ENCODE measurements at places on chromosomes 6 and 20.
A peak's percentile ranks its signal among the peaks of the same experiment; 100 is the strongest.

GRCh38 chr6:4463236-4463635, 313.0 kb upstream of the CDYL start:
- no peak for DNase-seq

DNA sequence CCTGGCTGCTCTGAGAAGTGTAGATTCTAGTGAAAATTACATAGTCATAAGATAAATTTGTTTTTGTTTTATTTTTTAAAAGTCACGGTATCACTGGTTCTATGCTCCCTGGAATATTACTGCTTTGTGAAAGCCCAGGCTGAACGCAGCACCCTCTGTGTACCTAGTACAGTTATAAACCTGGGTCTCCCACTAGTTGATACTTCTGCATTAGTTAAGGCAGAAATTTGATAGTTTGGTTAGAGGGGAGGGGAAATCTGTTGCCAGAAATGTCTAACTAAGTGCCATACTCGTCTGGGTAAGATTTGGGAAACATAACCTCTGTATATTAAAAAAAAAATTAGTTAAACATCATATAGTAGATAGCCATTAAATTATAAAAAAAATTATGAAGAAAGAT, 110.6 kb upstream of the TRAF3IP2 start:
- DNase-seq: no peak

- DNase-seq: no peak
Measured at GRCh38 chr6:6869094-6869493, 238.7 kb upstream of the RREB1 start.

DNA sequence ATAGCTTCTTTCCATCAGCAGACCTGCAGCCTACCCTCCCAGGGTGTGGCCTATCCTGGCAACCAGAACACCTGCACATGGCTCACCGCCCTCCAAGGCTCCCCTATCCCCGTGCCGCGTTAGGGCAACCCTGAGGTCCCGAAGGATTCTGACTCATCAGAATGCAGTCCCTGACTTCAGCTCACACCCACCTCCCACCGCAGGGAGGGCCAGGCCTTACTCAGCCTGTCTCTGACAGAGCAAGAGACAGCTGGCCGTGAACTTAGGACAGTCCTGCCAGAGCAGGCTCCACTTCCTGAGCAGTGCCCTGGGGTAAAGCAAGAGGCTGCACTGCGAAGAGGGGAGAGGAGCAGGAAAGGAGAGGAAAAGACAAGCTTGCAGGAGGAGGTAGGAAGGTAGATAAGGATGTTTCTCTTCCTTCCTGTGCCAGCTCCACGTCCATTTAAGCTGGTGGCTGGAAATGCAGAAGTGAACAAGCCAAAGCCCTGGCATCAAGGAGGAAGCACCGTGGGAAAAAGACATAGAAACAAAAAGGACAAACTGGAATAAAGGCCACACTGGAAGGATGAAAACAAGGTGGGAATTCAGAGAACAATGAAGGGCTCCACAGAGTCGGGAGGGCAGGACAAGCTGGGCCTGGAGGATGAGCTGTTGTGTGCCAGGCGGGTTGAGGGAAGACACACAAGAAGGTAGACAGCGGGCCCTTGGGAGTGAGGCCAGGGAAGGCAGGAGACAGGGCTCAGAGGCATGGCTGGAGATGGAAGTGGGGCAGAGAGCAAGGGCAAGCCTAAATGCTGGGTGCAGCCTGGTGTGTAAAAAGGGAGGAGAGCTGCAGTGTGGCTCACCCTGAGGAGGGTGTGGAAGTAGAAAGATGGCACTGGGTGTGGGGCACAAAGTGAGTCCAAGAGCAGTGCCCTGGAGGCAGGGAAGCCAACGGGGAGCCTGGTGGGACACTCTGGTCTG, 102.7 kb downstream of the SLC23A2 start:
- DNase-seq: no peak

GRCh38 chr20:56157530-56158203, 90.9 kb upstream of the MC3R start:
- DNase-seq: no peak

GRCh38 chr6:10552270-10552810, 31.2 kb downstream of the GCNT2 start:
- no peak for DNase-seq

DNA sequence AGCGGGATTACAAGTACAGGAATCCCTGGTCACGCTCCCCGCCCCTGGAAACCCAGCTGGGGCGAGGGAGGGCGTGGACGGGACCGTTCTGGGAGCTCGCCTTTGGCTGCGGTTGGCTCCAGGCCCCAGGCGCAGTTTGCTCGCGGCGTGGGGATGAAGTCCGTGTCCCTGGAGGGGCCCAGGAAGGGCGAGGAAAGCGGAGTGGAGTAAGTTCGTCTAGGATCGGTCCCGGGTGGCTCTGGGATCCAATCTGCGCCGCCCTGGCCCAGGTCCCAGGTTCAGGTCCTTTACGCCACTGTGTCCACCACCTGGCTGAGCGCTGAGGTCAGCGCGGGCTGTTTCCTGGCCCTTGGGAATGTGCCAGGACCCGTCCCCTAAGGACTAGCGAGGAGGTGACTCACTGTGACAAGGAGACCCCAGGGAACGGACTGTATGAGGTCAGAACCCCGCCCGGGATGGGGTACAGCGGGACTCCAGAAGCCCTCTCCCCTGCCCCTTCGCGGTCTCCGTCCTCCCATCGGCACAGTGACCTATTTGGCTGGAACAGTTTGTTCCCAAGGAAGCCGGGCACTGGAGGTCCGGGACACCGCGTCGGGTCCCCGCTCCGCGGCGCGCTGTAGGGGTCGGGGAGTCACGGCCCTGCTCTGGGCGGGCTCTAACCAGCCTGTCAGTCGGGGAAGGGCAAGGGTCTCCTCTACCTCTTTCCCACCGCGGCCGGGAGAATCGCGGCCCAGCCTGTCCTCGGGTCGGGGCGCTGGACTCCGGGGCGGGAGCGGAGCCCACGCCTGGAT, 724 bp downstream of the CDKN1A start:
- DNase-seq: no peak

DNA sequence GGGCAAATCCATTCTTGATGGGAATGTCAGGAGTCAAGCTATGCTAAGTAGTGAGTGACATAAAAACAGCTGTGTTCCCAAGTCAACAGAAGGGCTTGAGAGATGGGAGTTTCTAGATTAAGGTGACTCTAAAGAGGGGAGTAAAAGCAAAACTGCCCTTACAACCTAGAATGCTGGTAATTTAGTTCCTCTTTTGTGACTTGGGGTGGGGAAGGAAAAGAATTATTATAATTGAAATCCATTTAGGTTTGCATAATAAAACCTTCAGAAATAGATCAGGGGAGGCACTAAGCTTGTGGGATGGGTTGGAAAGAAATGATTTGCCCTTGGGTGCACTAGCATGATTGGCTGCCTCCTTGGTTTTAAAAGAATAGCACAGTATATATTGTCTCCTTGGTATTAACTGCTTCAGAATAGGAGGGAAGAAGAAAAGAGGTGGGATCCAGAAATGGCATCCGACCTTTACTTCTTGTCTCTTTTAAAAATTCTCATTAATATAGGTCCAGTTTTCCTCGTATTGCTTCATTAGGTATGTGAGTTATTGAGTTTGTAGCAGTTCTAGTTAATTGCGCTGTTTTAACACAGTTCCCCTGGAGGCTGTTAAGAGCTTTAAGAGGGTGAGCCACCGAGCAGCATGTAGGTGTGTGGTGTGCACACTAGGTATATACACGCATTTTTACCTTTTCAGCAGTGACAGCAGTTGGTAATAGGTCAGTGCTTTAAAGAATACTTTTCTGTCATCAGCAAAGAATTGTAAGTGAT, 95.3 kb upstream of the VSTM2L start:
- DNase-seq: no peak

- DNase-seq: no peak
Measured at GRCh38 chr6:135182071-135183001, 1.2 kb downstream of the MYB start.

DNA sequence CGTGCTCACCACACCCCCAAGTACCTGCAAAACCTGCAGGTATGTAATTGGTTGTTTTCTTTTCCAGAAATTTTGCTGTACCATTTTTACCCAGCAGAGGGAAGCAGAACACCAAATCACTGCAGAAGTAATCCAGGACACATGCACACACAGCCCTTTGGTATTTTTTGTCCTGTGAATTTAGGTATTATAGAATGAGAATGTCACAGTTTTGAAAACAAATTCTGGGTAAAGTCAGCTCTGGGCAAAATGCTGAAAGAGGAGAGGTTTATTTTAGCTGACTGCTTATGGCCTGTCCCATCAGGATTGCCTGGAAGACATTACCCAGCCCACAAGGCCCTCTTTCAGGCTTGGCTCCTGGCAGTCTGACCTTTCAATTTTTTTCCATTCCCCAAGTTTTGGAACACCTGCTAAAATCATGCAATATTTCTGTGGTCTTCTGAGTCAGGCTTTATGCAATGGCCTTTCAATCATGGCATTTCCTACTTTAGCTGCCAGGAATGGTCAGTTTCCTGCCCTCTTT, 3.5 kb upstream of the EFHC1 start:
- peak; percentile 38 for DNase-seq

GRCh38 chr6:150756173-150756572, 109.3 kb upstream of the MTHFD1L start:
- DNase-seq: no peak

DNA sequence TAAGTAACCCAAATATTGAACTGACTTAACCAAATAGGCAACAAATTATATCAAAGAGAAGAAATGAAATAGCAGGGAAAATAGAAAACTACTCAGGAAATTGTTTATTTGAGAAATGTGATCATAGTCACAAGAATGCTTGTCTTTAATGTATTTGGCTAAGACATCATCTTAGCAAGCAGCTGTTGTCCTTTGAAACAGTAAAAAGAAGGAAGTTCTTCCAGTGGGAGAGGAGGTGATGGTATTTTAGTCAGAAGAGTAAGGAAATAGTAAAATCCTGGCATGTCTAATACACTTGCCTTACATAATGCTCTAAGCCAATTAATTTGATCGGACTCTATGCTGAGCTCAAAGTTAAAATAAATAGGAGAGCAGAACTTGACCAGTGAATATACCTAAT, 126.5 kb downstream of the EPM2A start:
- DNase-seq: no peak

GRCh38 chr6:98116455-98116854, 717.9 kb upstream of the POU3F2 start:
- no peak for DNase-seq

- DNase-seq: peak; percentile 20
Measured at GRCh38 chr20:17530716-17531664, at the start of gene BFSP1. TSS of gene BFSP1 (minus strand) at chr20:17531379. CDS start at chr20:17531329, 50 bp downstream.

GRCh38 chr20:46694484-46694883, 5.2 kb upstream of the TP53RK start:
- DNase-seq: no peak
